ENCODE measurements at places on chromosomes 11 and 22. TPM values are rescaled to one million over a fixed set of nuclear protein-coding genes. Genes with fewer than 3 reads are reported as not detected.

Gene KDM4E
- not detected for total RNA-seq

Gene DGAT2
- total RNA-seq: 4.9 TPM

Gene OR8G5
- total RNA-seq: not detected

Gene MS4A3
- total RNA-seq: not detected

Gene HORMAD2
- total RNA-seq: not detected

Gene BTBD18
- not detected for total RNA-seq

Gene PDGFB
- 1.2 TPM for total RNA-seq

Gene BIRC3
- 177 TPM for total RNA-seq

Gene ARHGAP8
- total RNA-seq: 1.1 TPM

Gene TMEM126A
- 65.1 TPM for total RNA-seq

Gene CCDC87
- total RNA-seq: 0.21 TPM

Gene DDB1
- 312 TPM for total RNA-seq

Gene OR8J3
- total RNA-seq: not detected

Gene C11orf86
- total RNA-seq: not detected

Gene MEI1
- total RNA-seq: 24.0 TPM

Gene ANKK1
- total RNA-seq: 0.08 TPM

Gene NLRP14
- not detected for total RNA-seq

Gene OTOG
- total RNA-seq: not detected

Gene TIRAP
- 10.1 TPM for total RNA-seq

Gene RPS6KA4
- total RNA-seq: 35.3 TPM

Gene GAL3ST1
- not detected for total RNA-seq

Gene C22orf31
- total RNA-seq: not detected

Gene ANO5
- total RNA-seq: not detected

Gene ALDH3B2
- not detected for total RNA-seq

Gene CARD18
- not detected for total RNA-seq

Gene VSIG10L2
- total RNA-seq: not detected

Gene KCNJ4
- total RNA-seq: not detected

Gene KCNQ1OT1
- total RNA-seq: 0.21 TPM

Gene SLC22A8
- not detected for total RNA-seq

Gene TRIM48
- not detected for total RNA-seq

Gene C11orf97
- not detected for total RNA-seq

Gene SAA2
- not detected for total RNA-seq

Gene KCNJ5
- total RNA-seq: not detected

Gene TSSK2
- total RNA-seq: not detected

Gene GATD1
- total RNA-seq: 52.6 TPM

Gene SMC1B
- total RNA-seq: 0.48 TPM

Gene SCGB2A2
- not detected for total RNA-seq

Gene MRGPRX4
- not detected for total RNA-seq

Gene CDC45
- total RNA-seq: 114 TPM

Gene SELENOM
- total RNA-seq: 7.4 TPM

Gene RASGRP2
- total RNA-seq: 2.7 TPM

Gene RIMBP3B
- 0.46 TPM for total RNA-seq

Gene NAALAD2
- not detected for total RNA-seq

Gene GRM5
- not detected for total RNA-seq

Gene OR52N4
- 0.21 TPM for total RNA-seq

Gene FOLR3
- total RNA-seq: not detected

Gene OR51I1
- total RNA-seq: not detected

Gene NRXN2
- total RNA-seq: 0.44 TPM

Gene LTO1
- total RNA-seq: 23.6 TPM

Gene NXPE4
- total RNA-seq: not detected

Gene LYVE1
- not detected for total RNA-seq

Gene UCP3
- total RNA-seq: 1.6 TPM

Gene TSPAN18
- total RNA-seq: 1.1 TPM

Gene RFPL3
- not detected for total RNA-seq

All from activated CD8-positive, alpha-beta memory T cell treated with anti-CD3 and anti-CD28 coated beads for 36 hours (primary cell).